ENCODE measurements at places on chromosomes 2 and 18.

- peak; percentile 89 for DNase-seq
These were observed 24.5 kb upstream of the LCLAT1 start for GRCh38 chr2:30422444-30423040.

GRCh38 chr2:173017646-173018420 is 57.8 kb upstream of the MAP3K20 start:
- no peak for DNase-seq

- DNase-seq = no peak
These were observed 517.9 kb upstream of the SPHKAP start for GRCh38 chr2:228699400-228699799.

- DNase-seq = no peak
These were observed 470.4 kb upstream of the MYT1L start for GRCh38 chr2:2801458-2801857.

- DNase-seq = no peak
These were observed 124.1 kb upstream of the LGALSL start for GRCh38 chr2:64329848-64330247.

- DNase-seq = peak; percentile 54
These were observed 29.6 kb upstream of the ENOSF1 start for GRCh38 chr18:741931-742512.

GRCh38 chr2:1704631-1705556 is 39.4 kb downstream of the PXDN start:
- no peak for DNase-seq

- DNase-seq = no peak
These were observed 105.7 kb downstream of the TPO start for GRCh38 chr2:1518867-1519530.

DNA sequence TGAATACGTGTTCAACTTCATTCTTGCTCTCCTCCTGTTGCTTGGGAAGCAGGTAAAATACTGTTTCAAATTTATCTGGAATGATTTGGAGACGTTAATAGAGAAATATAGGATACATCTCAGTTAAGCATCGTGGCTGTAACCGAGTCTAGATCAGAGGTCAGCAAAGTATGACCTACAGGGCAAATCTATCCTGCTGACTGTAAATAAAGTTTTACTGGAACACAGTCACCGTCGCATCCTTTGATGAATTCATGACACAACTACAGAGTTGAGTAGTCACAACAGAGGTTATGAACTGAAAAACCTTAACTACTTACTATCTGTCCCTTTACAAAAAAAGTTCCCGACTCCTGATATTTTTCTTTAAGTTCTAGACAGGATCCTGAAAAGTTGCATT is 86.6 kb downstream of the SP100 start:
- DNase-seq = no peak

- DNase-seq = no peak
These were observed 16.0 kb downstream of the TMEM177 start for GRCh38 chr2:119694845-119695521.

DNA sequence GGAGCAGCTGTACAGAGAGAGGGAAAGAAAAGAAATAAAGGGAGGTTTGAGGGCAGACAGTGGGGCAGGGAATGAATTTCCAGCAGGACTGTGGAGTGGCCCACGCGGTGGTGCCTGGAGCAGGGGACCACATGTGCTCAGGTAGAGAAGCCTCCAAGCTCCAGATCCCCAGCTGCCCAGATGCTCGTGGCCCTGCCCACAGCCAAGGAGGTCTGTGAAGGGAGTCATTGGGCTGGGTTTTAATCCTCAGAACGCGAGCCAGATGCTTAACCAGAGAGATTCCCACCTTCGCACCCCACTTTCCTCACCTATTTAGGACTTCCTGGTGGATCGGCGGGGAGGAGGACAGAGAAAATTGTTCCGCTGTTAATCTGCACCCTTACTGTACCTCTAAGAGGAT is 369.4 kb downstream of the PARD3B start:
- DNase-seq = no peak

DNA sequence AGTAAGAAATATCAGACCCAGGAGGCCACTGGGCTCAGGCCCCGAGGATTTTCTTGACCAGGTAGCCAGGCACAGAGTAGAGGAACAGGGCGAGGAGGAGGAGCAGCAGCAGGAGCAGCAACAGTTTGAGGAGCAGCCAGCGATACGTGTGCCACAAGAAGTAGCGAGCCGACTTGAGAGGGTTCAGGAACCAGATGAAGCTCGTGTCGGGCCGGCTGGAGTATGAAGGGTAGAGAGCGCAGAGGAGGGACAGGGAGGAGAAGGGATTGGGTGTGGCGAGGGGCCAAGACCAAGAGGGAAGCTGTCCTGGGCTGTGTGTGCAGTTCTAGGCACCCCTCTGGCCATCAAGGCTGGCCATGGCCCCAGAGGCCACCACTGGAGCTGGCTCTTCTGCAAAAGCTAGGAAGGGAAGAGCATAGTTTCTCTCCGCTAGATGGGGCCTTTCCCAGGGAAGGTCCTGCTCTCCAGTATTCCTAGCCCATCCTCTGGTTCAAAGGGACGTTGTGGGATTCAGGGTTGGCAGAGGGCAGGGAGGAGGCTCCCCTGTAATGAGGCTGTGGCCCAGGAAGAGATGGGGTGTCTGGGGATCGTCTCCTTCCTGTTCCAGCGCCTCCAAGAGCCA is 17.8 kb downstream of the OTOF start:
- no peak for DNase-seq

DNA sequence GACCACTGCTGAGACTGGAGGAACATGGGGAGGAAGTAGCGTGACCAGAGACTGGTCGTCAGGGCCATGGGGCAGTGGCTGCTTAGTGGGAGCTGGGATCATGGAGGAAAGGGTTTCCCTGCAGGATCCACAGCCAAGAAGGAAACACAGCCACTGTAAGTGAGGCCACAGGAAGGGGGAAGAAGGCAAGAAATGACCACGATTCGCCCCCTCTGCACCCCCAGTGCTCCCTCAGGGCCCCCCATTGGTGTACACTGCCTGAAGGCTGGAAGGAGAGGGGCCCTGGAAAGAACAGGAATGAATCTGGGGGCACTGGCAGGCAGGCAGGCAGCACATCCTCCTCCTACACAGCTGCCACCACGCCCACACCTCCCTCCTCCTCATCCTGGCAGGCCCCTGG is 62.5 kb upstream of the RMDN2 start:
- DNase-seq = no peak

DNA sequence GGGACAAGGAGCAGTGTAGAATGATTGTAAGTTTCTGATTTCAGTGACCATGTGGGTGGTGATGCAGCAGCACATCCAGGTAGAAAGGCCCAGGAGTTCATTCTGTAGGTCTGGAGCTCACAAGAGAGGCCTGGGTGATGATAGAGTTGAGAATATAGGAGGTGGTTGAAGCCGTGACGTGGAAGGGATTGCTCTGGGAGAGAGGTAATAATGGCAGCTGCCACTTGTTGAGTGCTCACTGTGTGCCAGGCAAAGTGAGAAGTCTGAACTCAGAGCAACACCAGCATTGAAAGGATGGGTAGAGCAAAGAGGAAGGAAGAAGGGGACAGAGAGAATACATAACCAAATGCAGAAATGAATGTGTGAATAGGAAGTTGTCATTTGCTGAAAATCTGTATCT is 3.3 kb downstream of the TTLL4 start:
- DNase-seq = no peak

- DNase-seq = no peak
These were observed 129.9 kb downstream of the FHOD3 start for GRCh38 chr18:36427369-36427768.

- no peak for DNase-seq
These were observed 2.5 kb upstream of the RHOB start for GRCh38 chr2:20444101-20444992.

- DNase-seq = no peak
These were observed 221.0 kb downstream of the SLC8A1 start for GRCh38 chr2:40230707-40231432.

DNA sequence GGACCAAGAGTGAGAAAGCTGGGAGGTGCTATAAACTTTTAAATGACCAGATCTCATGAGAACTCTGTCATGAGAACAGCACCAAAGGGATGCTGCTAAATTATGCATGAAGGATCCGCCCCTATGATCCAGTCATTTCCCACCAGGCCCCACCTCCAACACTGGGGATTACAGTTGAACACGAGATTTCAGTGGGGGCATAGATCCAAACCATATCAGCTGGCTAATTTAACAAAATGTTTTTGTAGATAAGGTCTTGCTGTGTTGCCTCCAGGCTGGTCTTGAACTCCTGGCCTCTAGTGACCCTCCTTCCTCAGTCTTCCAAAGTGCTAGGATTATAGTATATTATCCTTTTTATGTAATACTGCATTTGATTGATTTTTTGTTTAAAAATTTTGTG is 56.0 kb downstream of the NBEAL1 start:
- no peak for DNase-seq

- DNase-seq = no peak
These were observed 195.3 kb upstream of the EPHA4 start for GRCh38 chr2:221767106-221768012.

- peak; percentile 66 for DNase-seq
These were observed 40.7 kb upstream of the GALR1 start for GRCh38 chr18:77208964-77209363.

- DNase-seq = no peak
These were observed 49.0 kb upstream of the BCL2L11 start for GRCh38 chr2:111071600-111072171.

GRCh38 chr2:171225302-171225980 is 64.7 kb upstream of the TLK1 start:
- no peak for DNase-seq

DNA sequence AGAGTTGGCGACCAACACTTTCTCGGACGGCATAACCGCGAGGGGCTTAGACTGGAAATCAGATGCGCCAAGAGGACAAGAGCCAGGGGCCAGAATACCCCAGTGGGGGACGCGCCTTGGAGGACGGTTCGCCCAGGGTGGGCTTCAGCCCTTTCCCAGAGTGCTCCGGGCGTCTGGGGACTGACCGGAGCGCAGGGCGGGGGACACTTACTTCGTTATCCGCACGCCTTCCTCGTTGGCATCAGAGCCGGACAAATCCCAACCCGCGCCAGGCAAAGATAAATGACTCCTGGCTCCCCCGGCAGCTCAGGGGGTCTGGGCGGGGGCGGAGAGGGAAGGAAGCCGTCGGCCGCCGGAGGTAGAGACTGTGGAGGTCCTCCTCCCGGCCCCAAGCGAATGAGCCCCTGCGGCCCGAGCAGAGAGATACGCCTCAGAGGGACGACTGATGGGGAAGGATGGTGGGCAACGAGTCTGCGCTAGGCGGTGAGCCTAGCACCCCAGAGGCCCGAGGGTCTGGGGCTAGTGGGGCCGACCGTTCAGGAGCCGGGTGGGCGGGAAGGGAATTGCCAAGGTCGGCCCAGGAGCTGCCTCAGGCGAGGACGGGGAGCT is 4.7 kb upstream of the SATB2 start:
- DNase-seq = no peak

GRCh38 chr2:26840937-26841610 is 6.9 kb upstream of the DPYSL5 start:
- no peak for DNase-seq

GRCh38 chr18:3704556-3705344 is 254.8 kb downstream of the TGIF1 start:
- no peak for DNase-seq

GRCh38 chr2:149634103-149634502 is 46.5 kb upstream of the MMADHC start:
- DNase-seq = no peak

DNA sequence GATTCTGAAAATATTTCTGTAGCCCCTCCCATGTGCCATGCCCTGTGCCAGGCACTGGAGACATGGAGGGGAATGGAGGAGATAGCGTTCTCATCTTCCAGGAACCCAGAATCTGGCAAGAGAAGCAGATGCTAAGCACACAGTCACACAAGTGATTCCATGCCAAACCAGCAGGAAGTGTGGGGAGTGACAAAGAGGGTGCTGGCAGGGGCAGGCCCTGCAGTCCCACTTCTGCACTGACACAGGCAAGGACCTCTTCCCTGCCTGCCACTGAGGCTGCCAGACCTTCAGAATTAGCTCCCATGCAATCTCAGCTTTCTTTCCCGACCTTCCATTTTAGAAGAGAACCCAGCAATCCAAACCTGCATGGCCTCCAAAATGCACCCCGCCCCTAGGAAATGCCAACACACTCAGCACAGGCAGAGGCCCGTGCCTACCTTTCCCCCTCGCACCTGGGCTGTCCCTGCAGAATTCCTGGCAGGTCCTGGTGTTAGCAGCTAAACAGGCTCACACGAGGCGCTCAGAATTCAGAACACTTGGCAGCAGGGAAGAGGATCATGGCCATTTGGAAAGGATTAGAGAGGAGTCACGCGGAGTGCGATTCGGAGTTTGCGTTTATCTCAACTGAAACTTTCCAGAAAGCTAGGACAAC is 155.3 kb downstream of the MSH2 start:
- no peak for DNase-seq

DNA sequence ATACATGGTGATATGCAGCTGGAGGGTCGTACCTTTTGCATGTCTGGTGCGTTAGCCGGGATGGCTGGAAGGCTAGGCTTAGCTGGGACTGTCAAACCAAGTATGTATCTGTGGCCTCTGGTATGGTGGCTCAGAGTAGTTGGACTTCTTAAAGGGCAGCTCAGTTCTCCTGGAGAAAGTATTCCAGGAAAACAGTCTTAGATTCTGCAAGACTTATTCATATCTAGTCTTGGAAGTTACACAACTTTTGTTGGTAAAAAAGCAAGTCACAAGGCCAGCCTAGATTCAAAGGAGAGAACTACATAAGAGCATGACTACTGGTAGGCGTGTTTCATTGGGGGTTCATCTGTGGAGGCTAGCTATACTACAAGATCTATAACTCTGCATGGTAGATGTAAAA is 45.5 kb downstream of the EML4 start:
- no peak for DNase-seq

- no peak for DNase-seq
These were observed 72.7 kb downstream of the NYAP2 start for GRCh38 chr2:225472161-225472560.

DNA sequence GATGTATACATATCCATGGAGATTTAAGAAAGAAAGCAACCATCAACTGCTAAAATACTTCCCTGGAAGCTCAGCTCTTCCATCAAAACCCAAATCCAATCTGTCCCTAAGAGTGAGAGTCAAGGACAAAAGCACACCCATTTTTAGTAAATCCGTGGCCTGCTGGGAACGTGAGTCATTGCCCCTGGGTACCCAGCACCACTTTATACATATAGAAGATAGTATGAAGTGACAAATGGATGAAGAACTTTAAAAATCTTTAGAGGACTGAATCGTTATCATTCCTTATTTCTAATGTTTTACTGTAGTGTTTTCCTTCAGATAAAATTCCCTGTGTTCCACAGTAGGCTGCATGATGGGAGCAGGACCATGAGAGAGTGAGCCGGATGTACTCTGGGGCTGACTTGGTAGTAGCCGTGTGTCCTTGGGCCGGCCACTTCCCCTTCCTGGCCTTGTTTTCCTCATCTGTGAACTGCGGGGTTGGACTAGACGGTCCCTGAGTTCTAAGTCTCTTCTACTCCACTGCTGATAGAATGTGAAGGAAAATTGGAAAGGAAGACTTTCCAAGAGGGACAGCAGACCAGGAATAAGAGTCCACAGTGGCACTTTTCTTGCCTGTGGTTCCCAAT is 28.5 kb upstream of the CEP68 start:
- no peak for DNase-seq

DNA sequence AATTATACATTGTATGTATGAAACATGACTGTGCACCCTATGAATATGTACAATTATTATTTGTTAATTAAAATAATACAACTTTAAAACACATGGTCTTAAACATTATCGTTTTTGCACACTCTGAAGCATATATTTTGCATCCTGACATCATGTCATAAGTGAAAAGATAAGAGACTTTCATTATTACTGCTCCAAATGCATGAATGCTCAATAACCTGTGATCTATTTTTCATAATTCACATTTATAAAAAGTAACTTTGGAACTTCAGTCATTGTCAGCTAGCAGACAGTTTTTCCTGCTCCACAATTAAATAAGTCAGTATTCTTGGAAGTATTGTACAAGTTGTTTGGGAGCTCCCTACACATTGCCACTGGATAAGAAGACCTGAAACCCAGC is 1.3 kb upstream of the ITPRIPL1 start:
- no peak for DNase-seq

All from activated CD4-positive, alpha-beta T cell treated with anti-CD3 and anti-CD28 coated beads, Interleukin-2, amount 50 U/mL, for 16 hours (primary cell).